Hypothalamus (tissue), 51 donors: ENCODE measurements at places on chromosomes 12 and 14.

- no peak for DNase-seq
Measured at GRCh38 chr14:23217032-23218020, 20.4 kb upstream of the RNF212B start.

DNA sequence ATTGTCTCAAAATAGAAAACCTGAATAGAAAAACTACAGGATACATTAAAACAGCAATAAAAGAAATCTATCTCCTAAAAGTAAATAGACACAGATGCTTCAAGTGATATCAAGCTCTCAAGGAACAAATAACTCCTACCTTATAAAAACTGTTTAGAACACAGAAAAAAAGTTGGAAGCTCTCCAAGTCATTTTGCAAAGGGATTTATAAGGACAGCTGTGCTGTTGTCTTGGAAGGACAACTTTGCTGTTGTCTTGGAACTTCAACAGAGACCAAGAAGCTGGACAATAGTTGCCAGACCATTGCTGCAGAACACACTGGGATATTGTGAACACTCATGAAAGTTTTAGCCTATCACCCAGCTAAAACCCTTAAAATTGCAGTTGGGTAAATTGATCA lies 780.7 kb downstream of the FLRT2 start:
- no peak for DNase-seq

DNA sequence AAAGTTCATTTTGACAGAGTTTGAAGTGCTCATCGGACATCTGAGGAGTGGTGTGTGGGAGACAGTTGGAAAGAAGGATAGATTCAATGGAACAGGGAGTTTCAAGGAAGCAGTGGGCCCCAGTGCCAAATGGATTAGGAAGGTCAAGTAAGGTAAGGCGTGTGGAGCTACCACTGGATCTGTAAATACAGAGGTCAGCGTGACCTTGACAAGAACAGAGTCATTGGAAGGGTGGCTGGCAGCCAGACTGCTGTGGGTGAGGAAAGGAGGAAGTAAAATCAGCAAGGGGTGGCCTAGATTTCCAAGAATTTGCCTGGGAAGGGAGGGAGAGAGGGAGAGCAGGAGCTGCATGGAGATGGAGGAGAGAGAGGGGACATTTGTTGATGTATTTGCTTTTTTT lies 68.2 kb upstream of the IGF1 start:
- no peak for DNase-seq

- no peak for DNase-seq
Measured at GRCh38 chr12:100576331-100577036, 3.0 kb downstream of the GAS2L3 start.

DNA sequence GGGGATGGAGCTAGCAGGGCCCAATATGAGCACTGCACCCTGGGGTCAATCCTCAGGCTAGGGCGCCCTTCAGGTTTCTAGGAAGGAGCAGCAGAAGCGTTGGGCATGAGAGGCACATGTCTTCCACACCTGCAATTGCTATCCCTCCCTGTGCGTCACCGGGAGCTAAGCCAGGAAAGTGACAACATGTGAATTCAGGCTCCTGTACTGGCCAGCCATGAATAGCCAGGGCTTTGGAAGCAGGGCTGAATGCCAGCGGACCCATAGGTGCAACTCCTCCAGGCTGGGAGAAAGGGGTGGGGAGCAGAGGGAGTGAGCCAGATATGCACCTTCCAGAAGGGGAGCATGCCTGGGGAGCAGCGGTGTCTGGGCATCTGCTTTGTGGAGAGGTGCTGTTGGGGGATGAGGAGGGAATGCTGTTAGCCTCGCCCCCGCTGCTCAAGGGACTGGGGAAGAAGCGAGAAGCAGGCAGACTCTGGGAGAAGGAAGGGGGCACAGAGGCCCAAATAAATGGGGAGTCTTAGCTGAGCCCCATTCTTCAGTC lies 6.1 kb downstream of the HOXC5 start:
- DNase-seq = no peak

DNA sequence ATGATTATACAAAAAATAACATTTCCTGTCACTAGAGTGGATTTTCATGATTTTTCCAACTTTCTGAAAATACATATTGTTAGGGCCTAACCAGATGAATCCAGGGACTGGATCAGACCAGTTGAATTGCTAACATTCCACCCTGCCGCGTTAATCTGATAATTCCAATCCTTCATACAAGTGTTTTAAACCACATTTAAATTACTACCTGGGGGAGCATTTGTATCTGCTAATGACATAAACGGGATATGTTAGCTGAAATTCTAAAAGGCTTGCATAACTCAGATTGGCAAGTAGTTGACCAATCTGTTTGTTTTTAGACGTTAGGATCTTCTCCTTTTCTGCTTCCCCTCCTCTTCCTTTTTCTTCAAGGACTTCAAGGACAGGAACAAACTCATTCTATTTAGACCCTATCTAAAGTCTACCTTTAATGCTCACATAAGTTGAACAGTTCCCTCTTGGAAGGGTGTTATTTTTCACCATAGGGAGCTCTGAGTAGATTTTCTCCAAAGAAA lies 239.0 kb downstream of the ADAMTS20 start:
- DNase-seq = no peak

DNA sequence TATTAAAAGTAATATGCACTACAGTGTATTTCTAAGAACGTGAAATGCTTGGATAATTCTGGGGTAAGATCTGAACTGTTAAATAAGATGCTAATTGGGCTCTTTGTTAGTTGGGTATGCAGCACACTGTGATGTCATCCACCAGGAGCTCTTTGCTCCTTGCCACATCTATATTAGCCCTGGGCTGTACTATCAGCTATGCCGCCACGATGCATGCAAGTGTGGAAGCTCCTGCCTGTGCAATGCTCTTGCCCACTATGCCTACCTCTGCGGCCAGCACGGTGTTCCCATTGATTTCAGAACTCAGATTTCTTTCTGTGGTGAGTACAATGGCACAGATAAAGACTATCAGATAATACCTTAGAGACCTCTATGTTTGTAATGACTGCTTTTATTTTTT lies 165.6 kb downstream of the OTOGL start:
- no peak for DNase-seq

DNA sequence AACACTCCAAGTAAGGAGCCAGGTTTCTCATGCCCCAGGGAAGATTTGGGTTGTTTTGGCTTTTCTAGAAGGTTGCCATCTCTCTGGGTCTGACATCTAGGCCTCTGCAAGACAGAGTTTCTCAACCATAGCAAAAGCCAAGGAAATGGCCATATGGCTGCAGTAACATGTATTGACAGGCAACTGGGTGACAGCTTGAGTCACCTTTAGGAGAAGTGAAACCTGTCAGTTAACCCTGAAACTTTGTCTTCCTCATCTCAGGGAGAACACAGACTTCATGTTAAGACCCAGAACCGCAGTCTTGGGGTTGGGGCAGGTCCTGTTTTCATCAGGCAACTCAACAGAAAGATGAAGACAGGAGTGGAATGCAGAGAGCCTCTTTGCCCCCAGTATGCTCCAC lies 46.0 kb upstream of the PLBD1 start:
- no peak for DNase-seq

DNA sequence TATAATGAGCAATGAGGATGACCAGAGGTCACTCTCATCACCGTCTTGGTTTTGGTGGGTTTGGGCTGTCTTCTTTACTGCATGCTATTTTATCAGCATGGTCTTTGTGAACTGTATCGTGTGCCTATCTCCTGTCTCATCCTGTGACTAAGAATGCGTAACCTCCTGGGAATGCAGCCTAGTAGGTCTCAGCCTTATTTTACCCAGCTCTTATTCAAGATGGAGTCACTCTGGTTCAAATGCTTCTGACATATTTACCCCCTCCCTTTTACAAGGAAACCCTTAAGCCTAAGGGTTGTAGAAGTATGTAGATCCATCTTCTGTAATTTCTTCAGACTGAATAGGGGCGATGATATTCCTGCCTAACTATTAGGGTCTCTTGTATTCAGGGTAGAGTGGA lies 8.4 kb downstream of the IFI27L1 start:
- no peak for DNase-seq

DNA sequence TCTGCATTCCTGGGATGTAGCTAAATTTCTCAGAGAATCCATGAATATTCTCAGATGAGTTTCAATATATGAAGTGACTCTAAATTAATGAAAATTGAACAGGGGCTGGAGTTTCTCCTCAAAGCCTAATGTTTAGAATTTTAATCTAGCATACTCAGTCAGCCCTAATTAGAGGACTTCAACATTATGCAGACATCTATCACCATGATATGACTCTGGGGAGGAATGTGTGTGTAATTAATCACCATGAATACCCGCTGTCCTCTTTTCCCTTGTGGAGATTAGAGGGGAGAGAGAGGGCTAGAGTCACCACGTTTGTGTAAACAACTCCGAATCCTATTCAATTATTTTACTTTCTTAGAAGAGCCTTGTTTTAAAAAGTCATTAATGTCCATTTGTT lies 698.6 kb upstream of the MDGA2 start:
- DNase-seq = no peak

DNA sequence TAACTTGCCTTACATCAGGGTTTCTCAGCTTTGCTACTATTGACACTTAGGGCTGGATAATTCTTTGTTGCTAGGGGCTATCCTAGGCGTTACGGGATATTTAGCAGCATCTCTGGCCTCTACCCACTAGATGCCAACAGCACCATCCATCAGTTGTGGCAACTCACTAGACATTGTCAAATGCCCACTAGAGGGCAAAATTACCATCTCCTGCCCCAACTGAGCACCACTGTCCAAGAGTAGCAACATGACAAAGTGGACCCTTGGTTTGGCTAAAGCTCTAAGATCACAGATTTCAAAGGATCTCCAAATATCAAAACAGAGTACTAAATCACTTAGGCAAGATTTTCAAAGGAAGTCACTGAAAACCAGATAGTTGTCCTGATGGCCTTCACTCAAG lies 251.7 kb upstream of the TBX3 start:
- DNase-seq = no peak

- DNase-seq = no peak
Measured at GRCh38 chr14:24139272-24139934, 2.0 kb downstream of the EMC9 start.

DNA sequence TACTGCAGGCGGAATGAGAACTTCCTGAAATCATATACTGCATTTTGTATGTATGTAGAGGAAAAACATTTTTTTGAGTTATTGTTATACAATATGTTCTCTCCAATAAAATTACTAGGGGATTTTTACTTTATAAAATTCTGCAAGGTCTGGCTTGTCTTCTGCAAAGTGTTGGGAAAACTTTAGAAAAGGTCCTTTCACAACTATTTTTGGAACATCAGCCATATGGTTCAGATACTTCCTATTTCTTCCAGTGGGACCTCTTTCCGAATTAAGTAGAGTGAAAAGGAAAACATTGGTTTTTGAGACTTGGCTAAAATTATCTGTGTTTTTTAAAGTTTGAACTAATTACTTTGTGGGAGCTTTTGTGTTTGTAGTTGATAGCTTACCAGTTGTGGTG lies 52.7 kb downstream of the DAAM1 start:
- DNase-seq = no peak
